ENCODE measurements at places on chromosomes 3 and 15. TPM values are rescaled to one million over a fixed set of nuclear protein-coding genes. Genes with fewer than 3 reads are reported as not detected.

MEX3B gene
- 7.6 TPM for polyA plus RNA-seq

DNA sequence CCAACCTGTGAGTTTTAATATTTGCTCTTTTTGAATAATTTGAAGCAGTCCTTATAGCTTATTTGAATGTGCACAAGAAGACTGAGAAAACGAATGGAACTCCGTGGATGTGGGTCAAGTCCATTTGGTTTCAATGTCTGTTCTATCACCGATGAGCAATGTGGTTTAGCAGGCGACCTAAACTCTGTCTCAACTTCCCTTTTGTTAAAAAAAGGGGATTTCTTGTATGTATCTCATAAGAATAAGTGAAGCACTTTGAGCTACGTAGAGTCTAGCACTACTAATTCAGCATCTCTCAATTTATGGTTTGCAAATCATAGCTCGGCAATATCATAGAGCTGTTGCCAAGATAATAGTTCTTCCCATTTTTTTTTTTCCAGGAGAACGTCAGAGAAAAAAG, 4.6 kb upstream of the SKIL start:
- no peak for DNase-seq

- DNase-seq = peak; percentile 72
Observed at GRCh38 chr15:97961067-97961954, 808 bp downstream of the ARRDC4 start.

GRCh38 chr3:97338375-97338774, 426.2 kb upstream of the ARL6 start:
- no peak for DNase-seq

LMAN1L gene
- polyA plus RNA-seq = not detected

FEZF2 gene
- polyA plus RNA-seq = not detected

Data from ovary (tissue), 10 donors.